ENCODE measurements at places on chromosomes 1 and 21.

- DNase-seq, result no peak
These were observed 45.4 kb downstream of the SLC45A1 start for GRCh38 chr1:8363186-8363766.

- DNase-seq, result no peak
These were observed 62.2 kb downstream of the CAPZB start for GRCh38 chr1:19423130-19423529.

DNA sequence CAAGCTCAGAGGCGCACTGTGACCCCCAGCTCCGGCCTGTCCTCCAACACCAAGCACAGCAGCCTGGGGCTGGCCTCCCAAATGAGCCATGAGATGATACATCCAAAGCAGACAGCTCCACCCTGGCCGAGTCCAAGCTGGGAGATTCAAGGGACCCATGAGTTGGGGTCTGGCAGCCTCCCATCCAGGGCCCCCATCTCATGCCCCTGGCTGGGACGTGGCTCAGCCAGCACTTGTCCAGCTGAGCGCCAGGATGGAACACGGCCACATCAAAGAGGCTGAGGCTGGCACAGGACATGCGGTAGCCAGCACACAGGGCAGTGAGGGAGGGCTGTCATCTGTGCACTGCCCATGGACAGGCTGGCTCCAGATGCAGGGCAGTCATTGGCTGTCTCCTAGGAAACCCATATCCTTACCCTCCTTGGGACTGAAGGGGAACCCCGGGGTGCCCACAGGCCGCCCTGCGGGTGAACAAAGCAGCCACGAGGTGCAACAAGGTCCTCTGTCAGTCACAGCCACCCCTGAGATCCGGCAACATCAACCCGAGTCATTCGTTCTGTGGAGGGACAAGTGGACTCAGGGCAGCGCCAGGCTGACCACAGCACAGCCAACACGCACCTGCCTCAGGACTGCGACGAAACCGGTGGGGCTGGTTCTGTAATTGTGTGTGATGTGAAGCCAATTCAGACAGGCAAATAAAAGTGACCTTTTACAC lies 29.1 kb downstream of the SLC19A1 start:
- no peak for DNase-seq

DNA sequence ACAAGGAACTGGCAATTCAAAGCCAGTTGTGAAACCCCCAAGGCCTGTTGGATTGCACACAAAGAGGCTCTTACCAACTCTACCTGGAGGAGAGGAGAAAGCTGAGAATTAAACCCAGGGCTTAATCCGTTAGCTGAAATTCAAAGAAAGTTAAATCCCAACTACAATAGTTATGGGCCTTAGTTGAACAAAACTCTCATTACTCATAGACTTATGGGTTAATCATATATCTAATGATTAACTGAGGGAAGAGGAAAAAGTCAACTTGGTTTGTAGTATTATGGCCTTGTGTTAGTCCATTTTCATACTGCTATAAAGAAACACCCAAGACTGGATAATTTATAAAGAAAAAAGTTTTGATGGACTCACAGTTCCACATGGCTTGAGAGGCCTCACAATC lies 838.2 kb upstream of the ADGRL2 start:
- DNase-seq, result no peak

DNA sequence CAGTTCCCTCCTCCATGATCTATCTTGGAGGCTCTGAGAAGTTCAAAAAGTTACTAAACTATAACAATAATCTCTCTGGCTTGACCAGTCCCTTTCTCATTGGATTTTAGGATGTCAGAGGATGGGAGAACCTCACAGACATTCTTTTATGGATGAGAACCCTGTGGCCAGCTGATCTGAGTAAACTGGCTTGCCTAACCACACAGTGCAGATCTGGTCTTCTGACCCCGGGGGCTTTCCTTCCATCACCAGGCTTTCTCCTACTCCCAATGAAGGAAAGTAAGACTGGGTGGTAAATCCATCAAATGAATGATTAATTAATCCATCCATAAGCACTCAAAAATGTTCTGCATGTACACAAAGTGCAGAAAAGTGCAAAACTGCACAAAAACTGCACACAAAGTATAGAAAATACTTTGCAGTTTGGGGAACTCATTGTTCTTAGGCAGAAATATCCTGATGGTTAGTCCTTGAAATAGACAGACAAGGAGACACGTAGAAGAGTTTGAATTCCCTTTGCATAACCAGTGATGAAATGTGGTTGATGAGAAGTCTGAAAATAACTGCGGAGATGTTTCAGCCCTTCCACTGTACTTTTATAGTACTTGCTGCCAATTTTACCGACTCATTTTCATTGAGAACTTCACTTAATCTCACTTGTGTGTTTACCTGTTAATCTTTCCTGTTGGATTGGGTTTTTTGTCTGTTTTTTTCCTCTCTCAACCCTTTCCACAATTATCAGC lies 2.5 kb upstream of the F3 start:
- no peak for DNase-seq

DNA sequence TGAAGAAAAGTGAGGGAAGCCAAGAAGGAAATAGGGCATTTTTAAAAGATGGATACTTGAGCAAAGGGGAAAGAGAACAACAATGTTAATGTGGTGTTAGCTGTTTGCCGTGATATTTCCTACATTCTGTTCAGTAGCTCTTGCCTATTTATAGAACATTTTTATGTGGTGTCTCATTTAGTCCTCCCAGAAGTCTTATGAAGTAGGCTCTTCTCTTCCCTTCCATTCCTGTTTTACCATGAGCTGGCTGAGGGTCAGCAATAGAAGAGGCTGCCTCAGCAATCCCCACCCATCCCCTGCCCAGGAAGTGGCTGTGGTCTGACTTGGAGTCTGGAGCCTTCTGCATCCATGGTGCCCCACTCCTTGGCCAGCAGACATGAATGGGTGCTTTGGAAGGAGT lies 60.1 kb downstream of the KIAA0040 start:
- no peak for DNase-seq

GRCh38 chr1:89710498-89711139 lies 77.7 kb downstream of the LRRC8C start:
- no peak for DNase-seq

DNA sequence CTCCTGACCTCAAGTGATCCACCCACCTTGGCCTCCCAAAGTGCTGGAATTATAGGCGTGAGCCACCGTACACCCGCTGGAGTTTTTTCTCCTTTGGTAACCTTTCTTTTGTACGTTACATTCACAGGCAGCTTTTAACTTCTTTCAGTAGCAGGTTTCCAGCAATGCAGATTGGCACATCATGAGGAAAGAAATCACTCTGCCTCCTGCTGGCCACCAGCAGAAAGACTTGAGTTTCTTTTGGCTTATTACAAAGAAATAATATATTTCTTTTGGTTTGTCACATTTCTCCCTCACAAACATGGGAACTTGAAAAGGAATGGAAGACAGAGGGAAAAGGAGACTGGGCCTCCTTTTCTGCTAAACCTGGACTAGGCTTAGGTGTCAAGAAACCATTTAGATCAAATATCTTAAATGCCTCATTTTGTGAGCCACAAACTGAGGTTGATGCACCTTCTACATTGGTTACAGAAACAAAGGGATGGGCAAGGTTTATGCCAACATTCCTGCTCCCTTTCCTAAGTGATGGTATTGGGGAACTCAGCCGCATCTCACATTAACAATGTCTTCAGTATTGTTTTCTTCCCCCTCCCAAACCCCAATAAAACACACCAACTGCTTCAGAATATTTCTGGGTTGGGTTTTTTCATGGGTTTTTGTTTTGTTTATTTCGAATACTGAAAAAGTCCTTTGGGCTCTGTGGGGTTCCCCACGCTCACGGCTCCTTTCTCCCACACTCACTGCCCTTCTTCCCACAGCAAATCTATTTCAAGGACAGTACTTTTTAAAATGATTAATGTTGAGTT lies 7.7 kb downstream of the ENSA start:
- DNase-seq, result no peak

DNA sequence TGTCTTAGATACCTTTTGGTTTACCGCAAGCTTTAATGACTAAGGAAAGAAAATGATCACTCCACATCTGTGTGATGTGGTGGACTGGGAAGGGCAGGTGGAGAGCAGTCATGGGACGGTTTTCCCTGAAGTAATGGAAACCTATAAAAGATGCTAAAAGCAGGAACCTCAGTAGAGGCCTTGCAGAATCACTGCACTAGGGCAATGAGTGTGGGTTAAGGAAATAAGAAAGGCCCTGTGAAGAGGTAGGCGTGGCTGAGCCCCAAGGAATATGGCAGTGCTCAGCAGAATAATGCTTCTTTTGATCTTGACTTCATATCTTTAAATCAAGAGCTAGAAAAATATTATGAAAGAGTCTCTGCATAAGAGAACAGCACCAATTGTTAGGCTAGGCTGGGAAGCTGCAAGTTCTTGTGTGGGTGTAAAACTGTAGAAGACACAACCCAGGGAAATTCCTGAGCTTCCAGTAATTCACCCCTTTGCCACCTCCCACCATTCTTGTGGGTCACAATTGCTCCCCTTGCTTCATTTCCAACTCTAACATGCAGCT lies 49.9 kb downstream of the CLCA4 start:
- DNase-seq, result no peak

DNA sequence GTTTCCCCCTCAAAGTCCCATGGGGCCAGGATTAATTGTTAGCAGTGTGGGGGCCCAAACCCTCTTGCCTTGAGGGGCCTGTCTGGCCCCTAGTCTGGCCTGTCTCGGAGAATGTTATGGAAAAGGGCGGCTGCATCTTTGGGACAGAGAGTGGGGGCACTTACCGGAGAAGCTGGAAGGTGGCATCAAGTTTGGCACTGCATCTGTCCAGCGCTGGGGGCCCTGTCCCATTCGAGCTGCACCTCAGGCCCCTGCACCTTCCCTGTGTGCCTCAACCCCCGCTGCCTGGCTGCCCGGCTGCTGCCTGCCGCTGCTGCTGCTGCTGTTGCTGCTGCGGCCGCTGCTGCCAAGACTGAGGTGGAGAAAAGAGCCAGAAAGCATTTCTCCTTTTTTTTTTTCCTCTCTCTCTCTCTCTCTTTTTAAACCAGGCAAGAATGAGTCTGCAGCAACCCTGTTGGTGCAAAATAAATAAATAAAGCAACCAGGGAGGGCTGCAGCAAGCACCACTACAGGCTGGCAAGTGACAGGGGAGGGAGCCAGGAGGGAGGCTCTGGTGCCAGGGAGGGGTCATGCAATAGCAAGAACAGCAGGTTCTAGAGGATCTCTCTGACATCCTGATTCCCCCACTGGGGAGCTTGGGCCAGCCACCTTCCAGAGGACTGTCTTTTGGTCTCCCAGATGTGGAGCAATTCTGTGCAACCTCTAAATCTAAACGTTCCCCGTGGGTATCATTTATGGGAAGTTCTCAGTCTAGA lies at the start of gene LINGO4:
Gene LINGO4, minus strand, starts transcription at position 354 of the 755 bp plus-strand sequence. CDS start 2,715 bp downstream, outside the sequence.
- no peak for DNase-seq

DNA sequence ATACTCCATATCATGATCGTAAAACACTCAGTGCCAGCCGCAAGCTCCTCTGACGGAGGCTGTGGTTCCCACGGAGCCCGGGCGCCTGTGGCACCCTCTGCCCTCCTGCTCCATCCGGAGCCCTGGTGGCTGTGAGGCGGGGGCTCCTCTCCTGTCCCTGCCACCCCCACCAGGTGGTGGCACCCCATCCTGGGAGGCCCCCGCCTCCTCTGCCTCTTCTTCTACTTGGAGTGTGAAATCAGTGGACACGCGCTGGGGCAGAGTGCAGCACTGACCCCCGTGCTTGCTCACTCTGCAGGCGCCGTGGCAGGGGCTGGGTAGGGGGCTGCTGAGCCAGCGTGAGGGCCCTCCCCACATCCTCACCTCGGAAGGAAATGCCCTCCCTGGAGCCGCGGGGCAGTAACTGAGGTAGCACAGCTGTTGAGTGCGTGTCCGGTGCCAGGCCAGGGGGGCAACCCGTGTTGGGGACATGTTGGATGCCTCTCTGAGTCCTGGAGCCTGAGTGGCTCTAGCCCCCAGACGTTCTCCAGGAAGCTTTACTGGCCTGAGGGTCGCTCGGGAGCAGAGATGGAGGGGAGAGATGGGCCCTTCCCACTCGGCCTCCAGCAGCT lies 58.7 kb upstream of the ABCG1 start:
- DNase-seq, result no peak

- DNase-seq, result no peak
These were observed 64.6 kb downstream of the RHOU start for GRCh38 chr1:228799924-228800323.

DNA sequence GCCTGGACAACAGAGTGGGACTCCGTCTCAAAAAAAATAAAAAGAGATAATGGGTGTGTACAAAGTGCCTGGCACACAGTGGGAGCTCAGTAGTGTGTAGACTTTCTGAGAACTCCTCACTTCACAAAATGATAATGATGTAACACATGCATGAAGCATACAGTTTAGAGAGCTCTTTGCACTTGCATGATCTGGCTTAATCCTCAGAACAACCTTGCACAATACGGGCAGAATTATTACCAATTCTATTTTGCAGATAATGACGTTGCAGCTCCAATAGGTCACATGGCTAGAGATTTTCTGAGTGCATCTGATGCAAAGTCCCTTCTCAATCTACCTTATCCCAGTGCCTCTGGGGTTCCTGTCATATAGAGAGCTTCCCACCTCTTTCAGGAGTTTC lies 71.4 kb downstream of the CD247 start:
- DNase-seq, result no peak

DNA sequence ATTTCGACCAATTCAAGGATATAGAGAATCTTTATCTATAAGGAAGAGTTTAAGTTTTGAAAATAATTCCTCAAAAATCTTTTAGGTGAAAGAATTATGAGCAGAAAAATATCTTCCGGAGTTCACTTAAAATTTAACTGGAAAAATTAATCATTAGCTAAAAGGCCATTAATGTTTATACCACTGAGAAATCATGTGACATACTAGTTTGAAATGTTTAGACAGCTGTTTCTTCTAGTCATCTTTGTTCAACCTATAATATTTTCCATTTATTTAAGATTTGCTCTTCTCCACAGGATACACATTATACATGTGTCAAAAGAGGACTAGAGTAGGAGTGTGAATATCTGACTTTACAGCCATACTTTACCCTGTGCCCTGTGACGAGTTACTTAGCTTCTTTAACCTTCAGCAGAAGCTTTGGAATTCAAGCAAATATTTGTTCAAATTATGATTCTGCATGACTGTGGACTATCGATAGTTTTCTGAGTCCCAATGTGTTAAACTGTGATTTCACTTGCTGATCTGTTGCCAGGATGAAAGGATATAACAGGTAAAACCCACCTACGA lies 374.8 kb downstream of the BRINP3 start:
- DNase-seq, result no peak

GRCh38 chr1:37448691-37449417 lies 25.5 kb upstream of the ZC3H12A start:
- no peak for DNase-seq

DNA sequence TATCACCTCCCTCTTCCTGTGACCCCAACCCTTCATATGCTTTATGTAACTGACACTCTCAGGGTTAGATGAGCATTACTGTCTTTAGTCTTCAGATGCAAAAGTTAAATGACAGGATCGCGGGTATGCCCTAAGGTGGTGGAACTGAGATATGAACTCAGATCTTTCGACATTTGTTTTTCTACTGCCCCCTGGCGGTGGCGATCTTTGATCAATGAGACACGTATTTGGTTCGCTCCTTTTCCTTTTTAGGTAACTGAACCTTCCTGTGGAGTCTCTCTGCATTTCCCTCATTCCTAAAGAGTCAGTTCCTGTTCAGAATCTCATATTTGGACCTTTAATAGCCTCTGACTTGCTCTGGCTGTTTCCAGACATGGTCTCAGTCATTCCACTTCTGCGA lies 47.8 kb upstream of the ZP4 start:
- DNase-seq, result no peak

- no peak for DNase-seq
These were observed 53.6 kb upstream of the A3GALT2 start for GRCh38 chr1:33374336-33375105.

Data from NCI-H2107 (cell line).